ENCODE measurements at places on chromosomes 5 and 9. TPM values are rescaled to one million over a fixed set of nuclear protein-coding genes. Genes with fewer than 3 reads are reported as not detected.

Gene STX17
- total RNA-seq: 8.5 TPM

Gene ATP10B
- total RNA-seq: not detected

Gene SPATA31C1
- total RNA-seq: not detected

Gene PPP6C
- total RNA-seq: 27.8 TPM

Gene CDH12
- total RNA-seq: not detected

Gene MGAT4B
- 183 TPM for total RNA-seq

Gene FOXI1
- not detected for total RNA-seq

Gene PCDHB5
- 1.4 TPM for total RNA-seq

Gene ZNF622
- total RNA-seq: 47.1 TPM

Gene PCDHGA6
- total RNA-seq: 0.29 TPM

Gene CARTPT
- total RNA-seq: not detected

Gene TMEM174
- not detected for total RNA-seq
